ENCODE measurements at places on chromosomes 2 and 18. TPM values are rescaled to one million over a fixed set of nuclear protein-coding genes. Genes with fewer than 3 reads are reported as not detected.
A peak's percentile ranks its signal among the peaks of the same experiment; 100 is the strongest.

The CAD gene
- 29.3 TPM for polyA plus RNA-seq

The PSMA8 gene
- polyA plus RNA-seq: not detected

GRCh38 chr2:20188851-20189250, 36.1 kb downstream of the SDC1 start:
- DNase-seq: no peak

DNA sequence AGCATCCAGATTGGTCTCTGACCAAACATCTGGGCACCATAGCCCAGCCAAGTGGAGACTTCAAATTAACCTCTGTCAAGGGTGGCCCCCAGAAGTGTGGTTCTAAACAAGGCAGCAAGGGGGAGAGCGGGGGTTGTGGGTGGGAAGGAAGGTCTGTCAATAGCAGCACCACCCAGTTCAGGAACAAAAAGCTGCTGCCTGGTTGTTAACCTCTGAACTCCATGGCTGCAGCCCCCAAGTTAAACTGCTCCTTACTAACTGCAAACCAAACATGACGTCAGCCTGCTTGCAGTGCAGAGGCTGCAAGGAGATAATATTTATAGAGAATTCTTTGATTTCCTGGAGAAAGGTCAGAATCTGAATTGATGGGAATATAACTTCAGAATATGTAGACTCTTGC, 76.5 kb downstream of the ARL4C start:
- no peak for DNase-seq

The BCL2 gene
- 1.2 TPM for polyA plus RNA-seq

The RNF103 gene
- polyA plus RNA-seq: 7.0 TPM

GRCh38 chr18:34467058-34467457, 242.3 kb upstream of the NOL4 start:
- DNase-seq: no peak

- no peak for DNase-seq
Observed at GRCh38 chr2:111946294-111947114, 48.1 kb downstream of the MERTK start.

- no peak for DNase-seq
Observed at GRCh38 chr2:45802499-45803138, 151.1 kb downstream of the PRKCE start.

- no peak for DNase-seq
Observed at GRCh38 chr2:120495586-120495985, 149.7 kb downstream of the INHBB start.

The CCDC150 gene
- polyA plus RNA-seq: 4.6 TPM

The SH3BP4 gene
- 32.9 TPM for polyA plus RNA-seq

DNA sequence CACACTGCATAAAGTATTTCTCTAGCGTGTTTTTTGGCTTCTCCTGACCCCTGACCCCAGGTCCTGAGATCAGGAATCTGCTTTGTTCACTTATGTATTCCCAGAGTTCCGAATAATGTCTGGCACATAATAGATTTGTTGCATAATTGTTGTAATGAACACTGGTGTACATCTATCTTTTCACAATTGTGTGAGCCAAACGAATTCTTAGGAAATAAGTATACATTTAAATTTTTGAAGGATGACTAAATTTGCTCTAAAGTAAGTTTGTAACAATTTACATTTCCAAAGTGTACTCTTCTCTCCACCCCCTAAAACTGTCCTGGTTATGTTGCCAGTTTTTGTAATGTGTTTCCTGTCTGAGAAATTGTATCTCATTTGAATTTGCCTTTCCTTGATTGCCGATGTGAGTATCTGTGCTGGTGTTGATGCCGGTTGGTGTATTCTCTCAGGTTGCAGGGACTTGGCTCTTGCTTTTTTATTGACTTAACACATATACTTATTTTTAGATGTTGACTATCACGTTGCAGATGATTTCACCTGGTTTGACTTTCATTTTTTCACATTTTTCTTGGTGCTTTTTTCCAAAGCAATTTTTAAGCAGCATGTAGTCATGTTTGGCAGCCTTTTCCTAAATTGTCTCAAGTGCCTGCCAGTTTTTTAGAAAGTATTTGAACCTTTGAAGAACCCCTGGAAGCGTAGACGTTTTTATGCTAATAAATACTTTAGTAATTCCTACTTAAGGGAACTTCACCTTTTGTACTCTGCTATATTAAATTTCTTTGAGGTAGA, 16.1 kb upstream of the FARP2 start:
- DNase-seq: no peak

DNA sequence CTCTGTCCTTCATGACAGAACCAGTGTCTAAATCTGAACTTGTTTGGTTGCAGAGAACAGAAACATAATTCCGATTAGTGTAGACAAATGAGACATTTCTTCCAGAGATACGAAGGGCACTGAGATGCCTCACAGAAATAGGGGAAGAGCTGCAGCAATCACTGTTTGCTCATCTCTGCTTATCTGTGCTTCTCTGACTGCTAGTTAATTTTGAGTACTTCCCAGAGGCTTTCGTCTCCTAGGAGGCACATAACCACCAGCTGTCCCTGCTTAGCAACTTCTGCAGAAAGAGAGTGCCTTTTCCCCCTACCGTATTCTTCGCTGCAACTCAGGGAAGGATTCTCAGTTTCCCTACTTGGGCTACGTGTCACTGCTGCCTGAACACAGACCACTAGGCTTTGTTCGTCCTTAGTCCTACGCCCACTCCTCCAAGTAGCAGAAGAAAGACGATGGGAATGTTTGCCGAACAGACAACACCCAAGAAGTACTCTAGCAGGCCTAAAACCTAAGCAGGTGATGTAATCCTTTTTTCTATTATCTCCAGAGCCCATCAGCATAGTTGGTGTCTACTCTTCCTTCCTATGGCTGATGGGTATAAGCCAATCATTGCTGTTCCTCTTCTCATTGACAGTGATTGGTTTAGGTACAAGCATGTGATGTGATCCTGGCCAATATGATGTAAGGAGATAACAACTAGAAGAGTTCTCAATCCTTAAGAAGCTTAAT, 63.6 kb downstream of the TNP1 start:
- DNase-seq: no peak

- DNase-seq: no peak
Observed at GRCh38 chr2:69243652-69244051, 143.4 kb downstream of the GFPT1 start.

DNA sequence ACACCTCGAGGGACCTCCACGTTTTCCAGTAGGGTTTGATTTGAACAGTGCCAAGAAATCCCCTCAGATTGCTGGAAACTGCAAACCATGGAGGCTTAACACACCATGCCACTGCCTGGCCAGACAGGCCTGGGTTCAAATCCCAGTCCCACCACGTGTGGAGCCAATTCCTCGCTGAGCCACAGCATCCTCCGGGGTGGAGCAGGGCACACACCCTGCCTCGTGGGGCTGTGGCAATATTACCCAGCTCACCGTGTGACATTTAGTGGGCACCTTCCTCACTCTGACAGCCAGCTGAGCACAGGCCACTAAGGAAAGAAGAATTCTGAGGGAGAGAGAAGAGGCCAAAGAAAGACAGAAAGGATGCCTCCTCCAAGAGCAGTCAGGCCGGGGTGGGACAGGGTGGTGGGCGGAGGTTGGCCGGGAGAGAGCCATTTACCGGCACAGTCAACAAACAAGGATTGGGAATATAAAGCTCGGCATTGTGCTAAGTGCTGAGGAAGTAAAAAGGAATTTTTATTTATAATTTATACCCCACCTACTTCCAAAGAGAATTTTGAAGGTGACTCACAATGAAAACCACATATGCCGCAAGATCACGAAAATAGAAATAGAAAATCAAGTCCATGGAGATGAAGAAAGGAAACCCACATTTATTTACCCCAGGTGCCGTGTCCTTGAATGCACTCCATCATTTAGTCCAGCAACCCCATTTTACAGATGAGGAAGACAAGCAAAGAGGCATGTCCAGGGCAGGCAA, 111.5 kb downstream of the MCFD2 start:
- peak; percentile 30 for DNase-seq

GRCh38 chr18:79429785-79430281, 34.1 kb downstream of the NFATC1 start:
- no peak for DNase-seq

GRCh38 chr18:21997207-21998143, 171.9 kb upstream of the GATA6 start:
- peak; percentile 53 for DNase-seq

DNA sequence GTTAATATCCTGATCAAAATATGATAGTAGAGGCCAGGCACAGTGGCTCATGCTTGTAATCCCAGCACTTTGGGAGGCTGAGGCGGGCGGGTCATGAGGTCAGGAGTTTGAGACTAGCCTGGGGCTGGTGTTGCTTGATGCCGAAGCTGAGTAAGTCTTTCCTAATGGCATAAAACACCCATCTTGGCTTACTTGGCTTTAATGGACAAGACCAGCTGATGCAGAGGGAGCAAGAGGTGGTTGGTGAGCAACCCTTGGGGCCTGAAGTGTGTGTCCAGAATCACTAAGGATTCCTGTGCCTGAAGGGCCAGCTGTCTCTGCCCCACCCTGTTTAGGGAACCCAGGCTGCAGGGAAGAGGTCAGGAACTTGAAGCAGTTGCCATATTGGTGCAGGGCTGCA, 217.2 kb downstream of the ARL4C start:
- DNase-seq: no peak

- no peak for DNase-seq
Observed at GRCh38 chr2:170641961-170642360, 73.2 kb upstream of the SP5 start.
